ENCODE measurements at places on chromosomes 5 and 9.

DNA sequence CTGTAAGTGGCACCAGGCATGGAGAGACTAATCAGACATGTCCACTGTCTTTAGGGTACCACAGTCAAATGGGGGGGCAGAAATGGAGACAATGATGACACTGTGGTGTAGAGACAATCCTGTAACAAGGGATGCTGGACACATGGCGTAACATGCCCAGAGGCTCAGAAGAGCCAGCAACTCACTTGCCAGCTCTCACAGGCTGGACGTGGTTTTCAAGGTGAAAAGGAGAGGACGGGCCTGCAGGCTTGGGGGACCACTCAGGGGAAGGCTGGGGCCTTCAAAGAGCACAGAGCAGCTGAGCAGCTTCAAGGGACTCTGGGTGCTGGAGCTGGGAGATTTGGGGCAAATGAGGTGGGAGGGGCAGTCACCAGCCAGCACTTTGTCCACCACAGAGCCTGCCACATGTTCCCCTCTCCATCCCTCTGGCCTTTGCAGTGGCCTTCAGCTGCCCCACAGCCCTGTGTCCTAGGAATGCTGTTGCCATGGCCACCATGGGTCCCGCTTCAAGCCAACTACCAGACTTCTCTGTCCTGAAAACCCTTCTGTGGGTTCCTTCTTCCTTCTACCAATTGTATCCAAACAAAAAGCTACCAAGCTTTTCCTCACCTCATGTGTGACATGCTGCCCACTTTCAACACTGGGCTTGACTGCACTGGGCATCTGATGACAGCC lies 140.4 kb downstream of the GABBR2 start:
- DNase-seq = no peak

- DNase-seq = no peak
These were observed 31.4 kb downstream of the GRIN3A start for GRCh38 chr9:101706997-101707396.

GRCh38 chr5:127699416-127699815 lies 3.8 kb upstream of the CCDC192 start:
- DNase-seq = peak; percentile 54

DNA sequence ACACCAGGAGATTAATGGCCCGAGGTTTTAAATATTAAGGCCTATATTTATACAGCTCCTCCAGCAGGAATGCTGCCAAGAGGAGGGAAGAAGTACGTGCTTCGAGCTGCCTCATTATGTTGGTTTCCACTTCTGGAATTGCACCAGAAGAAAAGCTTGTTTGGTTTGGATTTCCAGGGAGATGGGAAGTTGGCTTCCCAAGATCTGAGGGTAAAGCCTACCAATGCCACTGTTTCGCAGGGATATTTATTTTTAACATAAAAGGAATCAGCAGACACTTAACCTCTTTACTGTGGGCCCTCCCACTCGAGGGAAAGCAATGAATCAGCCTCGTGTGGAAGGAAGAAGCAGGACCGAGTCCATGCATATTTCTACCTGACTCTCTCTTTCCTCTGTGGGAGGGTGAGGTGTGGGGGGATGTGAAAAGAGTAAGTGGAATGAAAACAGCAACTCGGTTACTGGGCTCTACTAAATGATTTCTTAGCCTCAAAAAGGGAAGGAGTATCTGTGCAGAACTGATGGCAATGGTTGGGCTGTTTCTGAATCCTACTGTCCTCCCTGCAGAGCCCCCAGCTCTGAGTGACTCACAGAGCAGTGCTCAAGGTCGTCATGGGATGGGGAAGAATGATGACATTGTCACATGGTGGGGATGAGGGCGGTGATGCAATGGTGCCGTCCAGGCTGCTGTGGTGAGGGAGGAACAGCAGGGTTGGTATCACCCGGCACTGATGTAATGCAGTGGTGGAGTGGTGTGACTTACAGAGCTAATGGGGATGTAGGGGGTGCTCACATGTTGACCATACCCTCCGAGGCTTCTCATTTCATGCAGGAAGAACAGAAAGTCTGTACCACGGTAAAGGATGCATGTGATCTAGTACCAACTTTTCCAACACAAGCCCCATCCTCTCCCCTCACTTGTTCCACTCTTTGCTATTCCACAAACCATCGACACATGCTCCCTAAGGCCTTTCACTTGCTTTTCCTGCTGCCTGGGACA lies 215.0 kb upstream of the PANK3 start:
- DNase-seq = peak; percentile 38

- DNase-seq = no peak
These were observed 65.5 kb upstream of the SMIM32 start for GRCh38 chr5:136258463-136258862.

DNA sequence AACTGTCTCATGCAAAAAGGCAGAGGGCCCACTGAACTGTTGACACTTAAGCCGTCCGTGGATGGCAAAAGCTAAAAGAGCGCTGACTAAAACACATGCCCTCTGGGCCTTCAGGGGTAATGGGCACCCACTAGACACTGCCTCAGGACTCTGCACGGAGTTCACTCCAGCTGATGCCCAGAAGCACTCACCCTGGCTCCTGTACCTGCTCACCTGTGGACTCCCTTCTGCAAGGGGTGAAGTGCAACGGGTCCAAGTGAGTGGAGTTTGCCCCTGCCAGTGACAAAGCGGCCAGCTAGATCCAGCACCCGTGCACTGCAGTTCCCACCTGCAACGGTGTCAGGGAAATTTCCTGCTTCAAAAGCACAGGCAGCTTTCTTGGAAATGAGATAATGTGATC lies 50.2 kb downstream of the SLC1A1 start:
- DNase-seq = no peak

GRCh38 chr5:175795959-175796358 lies 75.4 kb upstream of the CPLX2 start:
- no peak for DNase-seq

- peak; percentile 67 for DNase-seq
These were observed 67.8 kb downstream of the FGF1 start for GRCh38 chr5:142618130-142618523.

- DNase-seq = no peak
These were observed 283.7 kb upstream of the IRX4 start for GRCh38 chr5:2166306-2166978.

DNA sequence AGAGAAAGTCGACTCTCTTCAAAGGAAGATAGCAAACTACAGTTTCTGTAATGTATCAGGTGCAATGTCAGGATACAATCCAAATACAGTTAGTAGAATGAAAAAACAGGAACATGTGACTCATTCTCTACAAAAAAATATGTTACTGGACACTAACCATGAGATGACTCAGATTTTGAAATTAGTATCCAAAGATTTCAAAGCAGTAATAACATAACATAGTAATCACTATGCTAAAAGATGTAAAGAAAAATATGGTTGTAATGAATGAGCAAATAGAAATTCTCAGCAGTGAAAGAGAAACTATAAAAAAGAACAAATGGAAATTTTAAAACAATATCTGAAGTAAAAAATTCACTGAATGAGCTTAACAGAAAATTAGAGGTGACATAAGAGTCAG lies 42.3 kb downstream of the SHOC1 start:
- no peak for DNase-seq

DNA sequence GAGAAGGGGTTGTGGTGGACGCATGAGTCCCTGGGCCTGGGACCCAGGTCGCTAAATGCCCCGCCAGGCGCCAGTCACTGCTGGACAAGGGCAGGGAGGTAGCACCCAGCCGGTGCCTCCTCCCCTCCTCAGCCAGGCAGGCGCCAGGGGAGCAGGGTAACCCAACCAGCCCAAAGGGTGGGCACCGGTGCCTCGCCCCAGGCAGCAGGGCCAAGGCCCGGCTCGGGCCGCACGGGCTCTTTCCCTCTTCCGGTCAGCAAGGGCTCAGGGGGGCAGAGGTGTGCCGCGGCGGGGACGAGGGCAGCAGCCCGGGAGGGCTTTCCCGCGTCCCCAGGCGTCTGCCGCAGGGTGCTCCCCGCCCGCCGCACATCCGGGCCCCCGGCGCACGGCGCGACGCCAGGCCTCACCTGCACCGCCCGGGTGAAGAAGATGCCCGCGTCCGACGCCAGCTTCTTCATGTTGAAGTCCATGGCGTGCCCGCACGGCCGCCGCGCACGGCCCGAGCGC lies 393 bp downstream of the SH3GLB2 start:
- peak; percentile 31 for DNase-seq

- DNase-seq = no peak
These were observed 10.0 kb downstream of the TCF7 start for GRCh38 chr5:134124289-134125038.

GRCh38 chr9:126295082-126295477 lies 31.5 kb upstream of the MVB12B start:
- no peak for DNase-seq

GRCh38 chr9:27851858-27852257 lies 278.6 kb upstream of the C9orf72 start:
- DNase-seq = no peak

DNA sequence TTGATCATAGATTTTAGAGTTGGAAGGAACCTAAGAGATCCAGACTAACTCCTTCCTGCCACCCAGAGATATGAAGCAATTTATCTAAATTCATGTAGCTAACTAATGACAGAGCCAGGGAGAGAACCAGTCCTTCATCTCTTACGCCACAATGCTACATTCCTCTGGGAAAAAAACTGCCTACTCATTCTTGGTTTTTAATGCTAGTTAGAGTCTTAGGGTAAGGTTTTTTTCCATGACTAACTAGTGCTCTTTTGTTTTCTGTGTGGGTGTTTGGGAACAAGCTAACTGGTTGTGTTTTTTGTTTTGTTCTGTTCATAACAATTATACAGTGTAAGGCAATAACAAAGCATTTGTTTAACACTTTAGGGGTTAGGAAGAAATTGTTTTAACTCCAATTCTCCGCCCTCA lies 52.4 kb downstream of the SLC44A1 start:
- peak; percentile 97 for DNase-seq

GRCh38 chr9:25472085-25472607 lies 206.1 kb downstream of the TUSC1 start:
- no peak for DNase-seq

GRCh38 chr9:111961009-111961408 lies 64.4 kb downstream of the UGCG start:
- DNase-seq = peak; percentile 60

GRCh38 chr5:172648013-172648381 lies 6.9 kb downstream of the NEURL1B start:
- peak; percentile 34 for DNase-seq

GRCh38 chr9:121852241-121852640 lies 200.8 kb downstream of the DAB2IP start:
- DNase-seq = no peak

- peak; percentile 18 for DNase-seq
These were observed 521.0 kb upstream of the WWC1 start for GRCh38 chr5:167770461-167770860.

DNA sequence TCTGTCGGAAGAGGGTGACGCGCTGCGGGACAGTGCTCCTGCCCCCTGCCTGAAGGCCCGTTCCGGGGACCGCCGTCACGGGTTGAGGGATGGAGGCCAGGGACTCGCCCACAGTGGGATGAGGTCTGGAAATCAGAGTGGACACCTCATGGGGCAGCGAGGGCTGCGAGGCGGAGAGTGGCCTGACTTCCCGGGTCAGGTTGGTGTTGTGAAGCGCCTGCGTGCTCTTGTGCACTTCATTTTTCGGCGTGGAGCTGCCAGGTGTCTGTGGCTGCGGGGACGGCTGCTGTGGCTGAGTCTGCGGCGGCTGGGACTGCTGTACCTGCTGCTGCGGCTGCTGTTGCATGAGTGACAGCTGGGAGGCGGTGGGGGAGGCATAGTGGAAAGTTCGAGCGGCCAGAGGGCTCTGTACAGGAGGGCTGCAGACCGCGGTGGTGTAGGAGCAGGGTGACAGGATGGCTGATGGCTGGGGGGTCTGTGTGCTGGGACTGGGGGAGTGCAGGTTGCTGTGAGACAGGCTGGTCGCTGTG lies 434.1 kb downstream of the HCN1 start:
- no peak for DNase-seq

DNA sequence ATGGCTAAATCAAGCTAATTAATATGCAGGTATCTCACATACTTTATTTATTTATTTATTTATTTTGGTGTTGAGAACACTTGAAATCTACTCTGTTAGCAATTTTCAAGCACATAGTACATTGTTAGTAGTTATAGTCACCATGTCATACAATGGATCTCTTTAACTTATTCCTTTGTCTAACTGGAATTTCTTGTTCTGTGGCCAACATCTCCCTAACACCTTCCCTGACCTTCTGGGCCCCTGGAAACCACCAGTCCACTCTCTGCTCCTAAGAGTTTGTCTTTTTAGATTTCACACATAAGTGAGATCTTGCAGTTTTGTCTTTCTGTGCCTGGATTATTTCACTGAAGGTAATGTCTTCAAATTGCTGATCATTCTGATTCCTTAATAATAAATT lies 229.1 kb downstream of the SEMA5A start:
- no peak for DNase-seq

GRCh38 chr5:174424219-174425053 lies 299.9 kb upstream of the MSX2 start:
- no peak for DNase-seq

GRCh38 chr9:96751815-96752214 lies 26.1 kb downstream of the ZNF510 start:
- DNase-seq = no peak

DNA sequence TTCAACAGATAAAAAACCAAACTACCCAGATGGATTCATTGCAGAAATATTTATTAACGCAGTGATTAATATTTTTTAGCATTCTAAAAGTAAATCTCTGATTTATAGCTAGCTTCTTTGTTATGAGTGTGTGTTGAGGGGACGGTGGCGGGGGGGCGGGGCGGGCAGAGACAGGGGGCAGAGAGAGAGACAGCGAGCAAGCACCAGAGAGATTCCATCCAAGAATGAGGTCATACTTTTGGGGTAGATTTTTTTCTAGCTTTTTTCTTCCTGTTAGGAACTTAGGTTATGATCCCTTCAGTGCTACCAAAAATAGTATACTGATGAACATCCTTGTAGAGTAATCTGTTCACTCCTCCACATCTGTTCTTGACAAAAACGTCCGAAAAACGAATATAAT lies 500 bp upstream of the ZNF883 start:
- no peak for DNase-seq

DNA sequence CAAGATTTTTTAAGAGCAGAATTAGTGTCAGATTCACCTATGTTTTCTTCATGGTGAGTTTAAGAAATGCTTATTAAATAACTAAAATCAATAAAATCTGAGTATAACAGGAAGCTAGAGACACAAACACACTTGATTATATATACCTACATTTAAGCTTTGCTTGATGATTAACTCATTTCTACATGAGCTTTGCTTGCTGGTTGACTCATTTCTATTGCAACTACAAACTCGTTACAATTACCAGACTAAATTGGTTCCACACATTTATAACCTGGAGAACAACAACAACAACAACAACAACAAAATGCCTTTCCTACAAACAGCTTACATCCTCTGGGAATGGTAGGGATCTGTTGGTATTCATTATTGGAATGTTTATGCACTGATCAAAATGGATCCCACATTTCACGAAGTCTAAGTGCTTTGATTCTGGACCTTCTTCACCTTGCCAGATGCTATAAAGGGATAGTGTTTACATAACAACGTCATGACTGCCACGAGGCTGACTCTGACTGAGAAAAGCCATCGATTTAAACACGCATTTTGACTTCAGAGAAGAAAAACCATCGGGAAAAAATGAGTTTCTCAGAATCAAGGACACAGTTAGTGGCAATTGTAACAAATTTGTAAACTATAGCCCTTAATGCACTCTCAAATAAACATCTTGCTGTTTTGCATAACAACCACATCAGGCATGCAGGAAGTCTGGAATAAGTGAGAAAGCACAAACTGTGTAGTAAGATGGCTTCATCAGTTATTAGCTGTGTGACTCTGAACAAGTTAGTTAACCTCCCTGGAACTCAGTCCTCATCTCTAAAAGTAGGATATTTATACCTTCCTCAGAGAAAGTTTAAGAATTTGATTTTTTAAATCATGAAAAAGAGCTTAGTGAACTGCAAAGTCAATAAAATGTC lies 49.8 kb downstream of the RASEF start:
- DNase-seq = peak; percentile 87
